Stimulated activated CD4-positive, alpha-beta T cell treated with anti-CD3 and anti-CD28 coated beads, Interleukin-1b, Interleukin-23, amount 100 ng/mL, for 24 hours (primary cell): ENCODE measurements at places on chromosomes 11 and 22.

DNA sequence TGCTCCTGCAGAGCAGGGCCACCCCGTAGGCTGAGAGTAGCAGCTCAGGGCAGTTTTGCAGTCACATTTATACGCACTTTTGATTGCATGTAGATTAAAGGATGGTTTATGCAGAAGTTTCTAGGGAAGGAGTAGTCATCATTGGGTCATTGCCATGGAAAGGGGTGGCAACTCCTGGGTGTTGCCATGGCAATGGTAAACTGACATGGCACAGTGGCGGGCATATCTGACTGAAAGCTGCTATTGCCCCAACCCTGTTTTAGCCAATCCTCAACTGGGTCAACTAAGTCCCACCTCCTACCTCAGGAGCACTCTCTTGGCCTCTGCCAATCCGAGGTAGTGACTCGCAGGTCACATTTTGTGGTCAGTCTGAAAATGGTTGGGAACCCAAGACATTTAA lies 2.4 kb upstream of the ARSA start:
- DNase-seq, result no peak

DNA sequence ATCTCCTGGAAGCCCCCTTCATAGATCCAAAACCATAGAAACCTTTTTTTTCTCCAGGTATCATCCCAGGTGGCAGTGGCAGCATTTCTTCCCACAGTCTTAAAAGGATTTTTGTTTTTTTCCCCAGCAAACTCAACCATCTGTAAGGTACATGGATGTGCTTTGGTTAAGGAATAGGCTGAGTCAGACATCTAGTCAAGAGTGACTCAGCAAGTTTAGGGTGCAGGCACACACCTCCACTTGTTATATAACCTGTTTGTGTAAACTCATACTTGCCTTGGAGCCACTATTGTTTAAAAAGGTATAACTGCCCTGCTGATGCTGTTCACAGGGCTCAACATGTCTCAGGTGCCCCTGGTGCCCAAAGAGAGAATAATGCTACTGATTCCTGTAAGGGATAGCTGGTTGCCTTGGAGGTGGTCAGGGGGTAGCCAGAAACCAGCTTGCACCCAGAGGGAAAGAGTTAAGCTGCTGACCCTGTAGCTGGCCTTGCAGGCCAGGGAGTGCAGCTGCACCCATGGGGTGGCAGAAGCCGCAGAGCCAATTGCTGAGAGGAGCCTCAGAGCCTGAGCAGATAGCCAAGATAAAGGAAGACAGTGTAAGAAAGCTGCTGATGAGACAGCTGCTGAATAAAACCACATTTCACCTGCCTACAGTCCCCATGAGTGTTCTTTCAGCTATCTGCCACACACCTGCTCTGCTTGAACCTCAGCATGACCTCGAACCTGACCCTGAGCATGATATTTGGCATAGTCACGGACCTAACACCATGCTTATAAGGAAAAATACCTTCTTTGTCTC lies 1726.1 kb upstream of the RAG2 start:
- DNase-seq, result no peak

- no peak for DNase-seq
These were observed 16.9 kb upstream of the SLCO2B1 start for GRCh38 chr11:75133976-75134375.

DNA sequence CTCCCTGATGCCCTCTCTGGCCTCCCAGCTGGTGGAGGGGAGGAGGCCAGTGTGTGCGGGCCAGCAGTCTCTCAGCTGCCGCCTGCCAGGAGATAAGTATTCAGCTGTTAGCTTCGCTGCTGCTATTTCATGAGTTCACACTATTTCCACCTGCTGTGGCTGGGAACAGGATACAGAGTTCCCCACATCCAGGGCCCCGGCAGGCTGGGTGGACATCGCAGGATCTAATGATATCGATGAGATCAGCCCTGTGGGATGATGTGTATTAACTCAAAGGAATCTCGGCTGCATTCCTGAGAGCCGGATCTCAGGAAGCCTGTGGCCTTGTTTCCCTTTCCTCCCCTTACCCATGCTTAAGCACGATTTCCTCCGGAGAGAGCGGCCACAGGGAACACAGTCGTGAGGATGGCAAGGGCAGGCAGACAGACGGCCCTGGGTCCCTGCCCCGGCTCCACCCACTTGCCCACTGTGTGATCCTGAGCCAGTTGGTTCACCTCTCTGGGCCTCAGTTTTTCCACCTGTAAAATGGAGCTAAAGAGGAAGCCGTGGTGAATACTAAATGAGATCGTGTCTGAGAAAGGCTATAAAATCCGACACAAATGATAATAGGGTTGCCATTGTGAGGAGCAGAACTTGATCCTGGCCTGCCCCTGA lies 6.5 kb upstream of the PVALB start:
- no peak for DNase-seq

DNA sequence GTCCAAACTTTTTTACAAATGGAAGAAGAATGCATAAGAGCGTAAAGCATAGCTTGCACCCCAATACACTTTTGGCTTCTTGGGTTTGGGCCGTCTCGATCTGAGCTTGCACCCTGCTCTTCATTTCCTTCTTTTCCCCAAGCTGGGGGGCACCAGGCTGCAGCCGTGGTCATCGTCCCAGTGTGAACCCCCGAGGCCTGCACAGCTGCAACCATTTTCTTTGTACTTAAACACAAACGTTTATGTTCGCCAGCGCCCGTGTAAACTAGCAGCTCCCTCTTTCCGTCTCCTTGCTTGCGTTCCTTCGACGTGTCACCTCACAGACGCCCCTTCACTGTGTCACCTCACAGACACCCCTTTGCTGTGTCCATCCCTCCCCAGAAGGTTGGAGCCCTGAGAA lies 10.1 kb downstream of the KRTAP5-5 start:
- DNase-seq, result no peak

DNA sequence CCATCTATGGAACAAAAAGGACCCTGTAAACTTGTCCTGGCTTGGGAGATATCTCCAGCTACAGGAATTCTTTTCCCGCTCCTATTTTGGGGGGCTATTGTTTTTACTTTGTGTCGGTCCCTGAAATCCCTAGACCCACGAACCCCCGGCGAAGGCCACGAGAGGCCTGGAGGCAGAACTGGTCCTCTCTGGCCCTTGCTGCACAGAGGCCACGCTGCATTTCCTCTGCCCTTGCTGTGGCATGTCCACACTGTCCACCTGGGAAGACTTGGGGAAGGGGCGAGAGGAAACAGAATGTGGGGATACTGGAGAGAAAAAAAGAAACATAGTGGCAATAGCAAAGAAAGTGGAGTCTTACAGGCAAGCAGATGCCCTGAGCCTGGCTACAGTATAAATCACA lies 2.3 kb upstream of the ANO1 start:
- DNase-seq, result no peak

GRCh38 chr22:30922151-30922611 lies 46.4 kb downstream of the MORC2 start:
- DNase-seq, result peak; percentile 73

- no peak for DNase-seq
These were observed 722 bp upstream of the GUCY1A2 start for GRCh38 chr11:107018902-107019493.

DNA sequence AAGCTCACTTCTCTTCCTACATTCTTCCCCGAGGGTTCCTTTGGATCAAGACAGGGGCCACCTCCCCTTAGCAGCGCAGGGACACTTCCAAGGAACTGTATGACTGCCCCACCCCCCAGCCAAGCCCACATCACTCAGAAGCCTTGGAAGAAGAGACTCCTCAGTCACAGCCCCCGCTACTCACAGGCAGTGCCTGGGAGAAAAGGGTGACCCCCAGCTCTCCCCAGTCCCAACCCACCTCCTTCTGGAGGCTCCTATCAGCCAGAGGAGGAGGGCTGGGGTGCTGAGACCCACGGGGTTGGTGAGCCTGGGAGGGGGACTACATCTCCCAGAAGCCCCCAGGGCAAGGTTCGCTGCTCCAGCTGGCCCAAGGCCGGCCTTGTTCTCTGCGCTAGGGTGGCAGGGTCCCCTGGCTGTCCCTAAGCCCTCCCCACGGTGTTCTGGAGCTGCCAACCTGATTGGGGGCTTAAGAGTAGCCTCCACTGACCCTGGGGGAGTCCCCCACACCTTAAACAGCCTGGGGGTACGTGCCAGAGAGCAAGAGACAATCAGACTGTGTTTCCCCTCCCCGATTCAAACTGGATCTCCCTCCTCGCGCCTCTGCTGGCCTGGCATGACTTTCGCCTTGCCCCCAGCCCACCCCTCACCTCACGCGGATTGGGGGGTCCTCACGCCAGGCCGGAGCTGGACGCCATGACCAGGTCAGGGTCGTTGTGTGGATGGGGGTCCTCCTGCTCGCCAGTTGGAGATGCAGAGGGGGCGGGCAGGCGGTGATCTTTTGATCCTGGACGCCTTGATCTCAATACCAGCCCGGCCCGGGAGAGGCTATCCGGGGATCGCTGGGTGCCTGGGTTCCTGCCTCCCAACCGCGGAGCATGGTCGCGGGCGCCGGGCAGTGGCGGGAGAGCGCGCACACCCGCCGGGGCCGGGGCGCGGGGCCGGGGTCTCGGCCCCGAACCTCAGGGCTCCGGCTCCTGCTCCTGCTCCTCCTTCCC lies 838 bp downstream of the BCL9L start:
- no peak for DNase-seq

- no peak for DNase-seq
These were observed 44.6 kb upstream of the ZBED5 start for GRCh38 chr11:10902301-10903063.
